ENCODE measurements at places on chromosomes 16 and 17.

DNA sequence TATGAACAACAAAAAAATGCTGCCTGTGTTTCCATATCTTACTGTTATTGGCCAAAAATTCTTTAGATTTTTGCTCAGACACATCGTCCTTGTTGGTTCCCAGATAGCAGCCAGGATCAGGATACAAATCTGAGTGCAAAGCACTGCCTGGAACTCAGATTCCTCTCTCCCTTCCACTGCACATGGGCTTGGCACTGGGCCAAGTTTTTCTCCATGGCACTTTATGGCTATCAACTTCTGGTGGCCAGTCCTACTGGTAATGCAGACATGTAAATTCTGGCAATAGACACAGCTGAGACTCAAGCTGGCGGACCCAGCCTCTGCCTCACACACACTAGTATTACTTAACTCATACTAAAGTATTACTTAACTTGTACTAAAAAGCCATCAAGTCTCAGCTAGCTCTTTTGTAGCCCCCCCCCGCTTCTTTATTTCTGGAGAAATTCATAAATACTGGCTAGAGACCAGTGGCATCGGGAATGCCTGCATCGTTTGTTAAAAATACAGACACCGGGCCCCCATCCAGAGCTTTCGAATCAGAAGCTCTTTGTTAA lies 181.2 kb upstream of the COX10 start:
- DNase-seq = no peak

GRCh38 chr16:11711662-11712061 lies 31.0 kb downstream of the TXNDC11 start:
- DNase-seq = no peak

GRCh38 chr16:22321340-22322001 lies 24.3 kb downstream of the POLR3E start:
- DNase-seq = peak; percentile 11

DNA sequence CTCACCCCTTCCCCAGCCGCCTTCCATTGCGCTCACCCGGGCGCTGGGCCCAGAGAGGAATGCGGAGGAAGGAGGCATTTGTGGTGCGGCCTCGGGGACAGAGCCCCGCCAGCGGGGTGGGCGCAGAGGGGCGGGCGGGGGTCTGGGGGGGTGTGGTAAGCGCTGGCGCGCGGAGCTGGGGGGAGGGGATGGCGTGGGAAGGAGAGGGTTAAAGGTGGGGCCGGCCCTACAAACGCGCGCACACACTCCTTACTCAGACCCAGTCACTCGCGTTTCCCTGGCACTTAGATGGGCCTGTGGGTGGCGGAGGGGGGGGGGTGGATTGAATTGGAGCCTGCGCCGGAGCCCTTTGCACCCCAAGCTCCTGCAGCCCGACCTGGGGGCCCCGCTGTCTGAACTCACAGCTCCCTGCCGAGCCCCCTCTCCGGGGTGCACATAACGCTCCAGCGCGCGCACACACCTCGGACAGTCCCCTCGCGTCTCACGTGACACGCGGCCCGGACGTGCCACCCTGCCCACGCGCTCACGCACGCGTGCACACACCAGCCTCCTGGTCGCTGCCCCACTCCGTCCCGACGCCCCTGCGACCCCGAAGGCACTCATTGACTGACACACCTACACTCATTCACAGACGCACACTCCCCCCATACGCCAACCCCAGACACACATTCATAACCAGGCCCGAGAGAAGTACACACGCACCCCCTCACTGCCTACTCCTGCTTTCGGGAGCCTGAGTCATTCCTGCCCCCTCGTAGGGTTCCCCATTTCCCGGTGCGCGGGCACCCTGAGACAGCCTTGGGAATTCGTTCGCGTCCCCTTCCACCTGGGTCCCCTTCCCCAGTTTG lies 844 bp downstream of the TBKBP1 start:
- no peak for DNase-seq

- DNase-seq = no peak
These were observed 8.5 kb upstream of the ZFP3 start for GRCh38 chr17:5069724-5070123.

- no peak for DNase-seq
These were observed 15.9 kb downstream of the AOC3 start for GRCh38 chr17:42866631-42867575.

DNA sequence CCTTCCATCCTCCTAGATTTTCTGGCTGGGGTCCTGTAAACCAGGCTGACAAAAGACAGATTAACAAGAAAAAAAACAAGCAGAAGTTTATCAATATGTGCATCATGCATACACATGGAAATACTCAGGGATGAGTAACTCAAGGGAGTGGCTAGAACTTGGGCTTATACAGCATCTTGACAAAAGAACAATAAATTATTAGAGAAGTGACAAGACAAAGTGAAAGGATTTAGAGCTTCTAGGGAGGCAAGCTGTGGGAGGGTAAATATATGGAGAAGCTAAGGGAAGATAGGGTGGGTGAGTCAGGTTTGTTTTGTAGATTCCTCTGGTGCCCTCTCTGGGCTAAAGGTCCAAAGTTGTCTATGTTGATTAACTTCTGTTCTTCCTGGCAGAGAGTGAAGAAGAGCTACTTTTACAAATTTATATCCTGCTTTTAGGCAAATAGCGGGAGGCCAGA lies 48.0 kb upstream of the NDRG4 start:
- no peak for DNase-seq

- no peak for DNase-seq
These were observed 57.8 kb downstream of the MYH10 start for GRCh38 chr17:8572764-8573163.

DNA sequence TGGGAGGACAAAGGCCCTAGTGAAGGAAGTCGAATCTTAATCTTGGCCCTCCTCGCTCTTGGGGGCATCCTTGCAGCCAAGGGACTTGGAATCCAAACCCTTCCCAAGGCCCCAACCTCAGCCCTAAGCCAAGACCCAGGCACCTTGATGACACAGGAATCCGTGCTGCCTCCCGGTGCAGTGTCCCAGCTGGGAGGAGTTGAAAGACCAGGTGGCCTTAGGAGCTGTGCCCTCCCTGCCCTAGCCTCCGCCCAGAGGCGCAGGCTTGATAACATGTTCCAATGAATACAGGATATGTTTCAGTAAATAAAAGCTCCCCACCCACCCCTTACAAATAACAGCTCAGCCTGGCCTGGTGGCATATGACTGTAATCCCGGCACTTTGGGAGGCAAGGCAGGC lies at the start of gene CHST5:
TSS of gene CHST5 (minus strand) at position 208 of the 400 bp plus-strand sequence. CDS start 5,724 bp downstream, outside the sequence.
- DNase-seq = no peak

DNA sequence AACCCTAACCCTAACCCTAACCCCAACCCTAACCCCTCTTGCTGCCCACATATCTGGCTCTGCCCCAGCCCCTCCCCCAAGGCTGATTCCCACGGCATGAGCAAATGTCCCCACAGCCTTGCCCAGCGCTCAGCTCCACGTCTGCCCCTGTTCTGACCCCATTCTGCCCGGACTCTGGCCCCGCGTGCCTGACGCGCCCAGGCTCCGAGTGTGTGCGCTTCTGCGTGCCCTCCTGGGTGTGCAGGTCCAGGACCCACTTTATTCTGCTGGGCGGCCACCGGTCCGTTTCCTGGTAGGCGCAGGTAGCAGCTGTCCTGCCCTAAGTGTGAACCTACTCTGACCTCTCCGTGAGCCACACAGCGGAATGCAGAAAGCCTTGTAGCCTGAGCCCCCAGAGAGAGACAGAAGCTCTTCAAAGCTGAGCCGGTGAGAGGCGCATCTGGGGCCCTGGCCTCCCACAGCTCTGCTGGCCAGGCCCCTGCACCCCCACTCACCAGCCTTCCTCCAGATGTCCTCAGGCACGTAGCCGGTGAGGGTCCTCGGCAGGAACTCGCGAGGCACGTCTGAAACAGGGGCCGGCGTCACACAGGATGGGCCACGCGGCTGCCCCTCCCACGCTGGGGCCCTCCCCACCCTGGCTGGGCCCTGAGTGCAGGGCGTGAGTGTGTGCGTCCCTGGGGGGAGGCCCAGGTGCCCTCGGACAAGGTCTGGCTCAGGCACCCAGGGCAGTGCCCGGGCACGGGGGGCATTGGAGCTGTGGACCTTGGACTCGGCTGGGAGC lies 14.0 kb upstream of the PABPN1L start:
- DNase-seq = no peak

DNA sequence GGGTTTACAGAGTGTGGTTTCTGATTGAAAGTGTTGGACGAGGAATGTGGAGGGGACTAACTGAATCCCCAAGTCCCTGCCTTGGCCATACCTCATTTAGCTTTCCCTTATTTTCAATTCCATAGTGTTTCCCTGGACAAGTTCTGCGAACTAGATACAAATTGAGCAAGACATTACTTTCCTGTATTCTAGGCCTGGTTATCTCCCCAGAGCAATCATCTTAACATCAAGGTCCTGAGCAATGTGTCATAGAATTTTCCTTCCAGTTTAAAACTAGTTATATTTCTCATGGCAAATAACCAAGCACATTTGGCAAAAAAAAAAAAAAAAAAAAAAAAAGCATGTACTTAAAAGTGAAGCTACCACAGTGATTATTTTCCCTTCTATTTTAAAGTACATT lies 330.1 kb downstream of the CDH11 start:
- DNase-seq = no peak

DNA sequence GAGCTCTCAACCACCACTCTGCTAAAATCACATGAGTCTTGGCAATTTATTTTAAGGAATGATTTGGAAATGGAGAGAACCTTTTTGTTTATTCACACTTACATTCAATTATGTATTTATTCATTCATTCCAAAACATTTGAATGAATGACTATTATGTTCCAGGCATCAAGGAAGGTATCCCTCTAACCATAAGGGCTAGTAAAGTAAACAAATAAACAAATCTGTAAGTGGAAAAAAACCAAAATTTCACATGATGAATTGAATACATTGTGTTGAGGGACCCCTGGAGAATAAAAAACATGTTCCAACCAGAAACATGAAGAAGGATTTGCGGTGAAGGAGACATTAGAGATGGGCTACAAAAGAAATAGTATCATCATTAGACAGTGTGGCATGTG lies 677.8 kb downstream of the TOX3 start:
- DNase-seq = no peak

DNA sequence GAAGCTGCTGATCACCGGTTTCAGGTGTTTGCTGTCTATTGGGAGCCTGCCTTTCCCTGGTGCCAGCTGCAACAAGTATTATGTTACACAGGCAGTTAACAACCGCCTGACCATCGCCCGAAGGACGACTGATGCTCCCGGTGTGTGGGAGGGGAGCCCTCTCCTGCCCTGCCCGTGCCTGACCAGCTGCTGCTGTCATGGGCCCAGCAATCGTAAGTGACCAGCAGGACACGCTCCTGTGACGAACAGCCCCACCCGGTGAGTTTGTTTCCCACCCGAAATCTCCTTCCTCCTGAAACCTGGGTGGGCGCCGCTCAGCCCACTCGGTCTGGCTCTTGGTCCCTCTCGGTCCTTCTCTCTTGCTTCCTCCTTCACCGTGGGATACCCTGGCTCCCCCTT lies 17.9 kb upstream of the UBE2I start:
- no peak for DNase-seq

DNA sequence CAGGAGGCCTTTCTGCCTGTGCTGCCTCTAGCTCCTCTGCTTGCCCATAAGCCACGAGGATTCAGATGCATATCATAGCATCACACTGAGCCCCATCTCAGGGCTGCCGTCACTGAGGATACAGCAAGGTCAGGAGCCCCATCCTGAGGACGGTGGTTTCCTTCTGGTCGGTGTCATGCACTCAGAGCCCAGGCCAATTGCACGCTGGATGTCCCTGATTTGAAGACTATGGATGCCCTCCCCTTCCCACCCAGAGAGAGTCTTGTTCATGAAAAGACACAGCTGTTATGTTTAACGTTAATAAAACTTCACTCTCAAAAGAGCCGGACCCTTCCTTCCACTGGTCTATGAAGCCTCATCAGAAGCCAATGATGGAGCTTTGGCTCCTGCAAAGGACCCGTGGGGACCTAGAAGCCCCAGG lies 19.9 kb downstream of the COTL1 start:
- DNase-seq = no peak

DNA sequence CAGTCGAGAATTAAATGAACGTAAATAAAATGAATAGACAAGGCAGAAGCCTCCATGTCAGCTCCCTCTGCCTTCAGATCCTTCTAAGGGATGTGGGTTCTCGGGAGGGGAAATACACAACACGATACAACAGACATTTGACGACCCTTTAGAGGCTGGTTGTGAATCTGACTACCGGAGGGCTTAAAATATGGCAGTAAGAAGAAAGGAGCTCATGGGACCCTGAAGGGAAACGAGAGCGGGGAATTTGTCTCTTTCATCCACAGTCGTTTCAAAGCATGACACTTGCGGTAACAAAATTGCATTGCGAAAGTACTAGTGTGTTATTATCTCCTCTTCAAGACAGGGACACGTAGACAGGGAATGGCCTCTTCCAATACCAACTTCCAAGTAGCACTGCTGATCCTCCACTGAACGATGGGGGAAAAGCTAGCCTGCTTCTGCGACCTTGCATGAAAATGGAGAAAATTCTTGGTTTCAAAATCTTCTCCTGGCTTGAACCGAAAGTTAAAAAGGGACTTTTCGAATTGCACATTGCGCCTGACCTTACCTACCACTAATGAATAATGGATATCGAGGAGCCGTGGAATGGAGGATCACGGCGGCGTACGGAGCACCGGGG lies 1.2 kb upstream of the TNRC6C start:
- no peak for DNase-seq

DNA sequence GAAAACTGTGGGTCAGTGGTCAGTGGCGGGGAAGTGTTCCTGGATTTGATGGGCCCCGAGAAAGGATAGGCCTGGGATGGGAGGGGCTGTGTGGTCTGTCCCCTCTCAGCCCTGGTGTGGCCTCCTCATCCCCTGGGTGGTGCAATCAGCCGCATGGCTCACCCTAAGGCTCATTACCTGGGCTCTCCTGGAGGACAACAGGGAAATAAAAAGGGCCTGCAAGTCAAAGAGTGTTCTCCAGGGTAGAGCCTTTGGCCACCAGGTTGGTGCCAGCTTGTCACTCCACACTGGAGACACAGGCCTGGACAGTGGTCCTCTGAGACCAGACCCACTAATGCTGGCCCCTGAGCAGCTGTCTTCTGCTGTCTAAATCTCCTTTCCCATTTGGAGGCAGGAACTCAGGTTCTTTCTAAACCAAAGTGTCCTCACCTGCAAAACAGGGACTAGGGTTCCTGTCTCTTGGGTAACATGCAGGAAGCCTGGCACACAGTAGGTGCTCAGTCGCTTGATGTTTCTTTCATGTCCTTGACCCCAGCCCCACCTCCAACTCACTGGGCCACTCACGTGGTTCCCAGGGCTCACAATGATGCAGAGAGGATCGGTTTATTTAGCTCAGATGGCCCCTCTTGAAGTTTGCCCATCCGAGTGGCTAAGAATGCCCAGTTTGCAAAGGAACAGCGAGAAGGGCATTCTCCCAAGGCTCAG lies 2.4 kb downstream of the NDRG4 start:
- DNase-seq = no peak

GRCh38 chr16:473046-474043 lies 47.9 kb downstream of the RAB11FIP3 start:
- no peak for DNase-seq

- peak; percentile 12 for DNase-seq
These were observed 68.6 kb downstream of the HAPSTR1 start for GRCh38 chr16:9159839-9160550.

- DNase-seq = no peak
These were observed 10.9 kb upstream of the FAM171A2 start for GRCh38 chr17:44374306-44375195.

DNA sequence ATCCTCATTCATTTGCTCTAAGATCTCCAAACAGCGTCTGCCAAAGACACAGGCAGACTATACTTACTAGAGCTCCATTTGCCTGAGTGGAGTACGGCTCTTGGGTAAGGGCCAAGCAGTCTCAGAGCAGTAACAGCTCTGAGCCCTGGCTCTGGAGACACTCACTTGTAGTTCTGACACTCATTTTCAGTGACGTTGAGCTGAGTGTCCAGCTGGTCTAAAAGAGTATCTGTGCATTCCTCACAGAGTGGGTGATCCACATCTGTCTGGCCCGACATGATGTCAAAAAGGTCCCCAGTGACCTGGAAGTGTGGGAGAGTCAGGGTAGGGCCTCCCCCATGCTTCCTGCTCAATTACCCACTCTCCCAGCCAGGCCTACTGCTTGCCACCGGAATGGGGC lies 5.7 kb downstream of the BECN1 start:
- no peak for DNase-seq

Data from HS-27A (cell line).